ENCODE measurements at places on chromosomes 2 and 18.

DNA sequence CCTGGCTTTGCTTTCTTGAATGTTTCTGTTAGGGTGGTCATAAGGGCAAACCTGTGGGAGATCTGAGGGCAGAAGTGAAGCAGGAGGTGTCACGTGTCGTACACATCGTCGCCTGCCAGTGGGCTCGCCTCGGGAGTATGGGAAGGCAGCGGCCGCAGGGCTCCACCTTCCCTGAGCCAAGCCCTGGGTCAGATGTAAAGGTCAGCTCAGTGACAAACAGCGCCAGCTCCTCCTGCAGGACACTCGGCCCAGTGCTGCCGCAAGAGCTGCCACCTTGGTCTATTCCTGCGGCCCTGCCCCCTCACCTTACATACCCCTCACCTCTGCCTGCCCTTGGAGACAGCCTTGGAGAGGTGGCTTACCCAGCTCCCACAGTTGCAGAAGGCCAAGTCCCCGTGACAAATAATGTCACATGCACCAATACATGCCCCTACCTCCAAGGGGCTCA is 64.2 kb downstream of the PSMG2 start:
- DNase-seq: no peak

DNA sequence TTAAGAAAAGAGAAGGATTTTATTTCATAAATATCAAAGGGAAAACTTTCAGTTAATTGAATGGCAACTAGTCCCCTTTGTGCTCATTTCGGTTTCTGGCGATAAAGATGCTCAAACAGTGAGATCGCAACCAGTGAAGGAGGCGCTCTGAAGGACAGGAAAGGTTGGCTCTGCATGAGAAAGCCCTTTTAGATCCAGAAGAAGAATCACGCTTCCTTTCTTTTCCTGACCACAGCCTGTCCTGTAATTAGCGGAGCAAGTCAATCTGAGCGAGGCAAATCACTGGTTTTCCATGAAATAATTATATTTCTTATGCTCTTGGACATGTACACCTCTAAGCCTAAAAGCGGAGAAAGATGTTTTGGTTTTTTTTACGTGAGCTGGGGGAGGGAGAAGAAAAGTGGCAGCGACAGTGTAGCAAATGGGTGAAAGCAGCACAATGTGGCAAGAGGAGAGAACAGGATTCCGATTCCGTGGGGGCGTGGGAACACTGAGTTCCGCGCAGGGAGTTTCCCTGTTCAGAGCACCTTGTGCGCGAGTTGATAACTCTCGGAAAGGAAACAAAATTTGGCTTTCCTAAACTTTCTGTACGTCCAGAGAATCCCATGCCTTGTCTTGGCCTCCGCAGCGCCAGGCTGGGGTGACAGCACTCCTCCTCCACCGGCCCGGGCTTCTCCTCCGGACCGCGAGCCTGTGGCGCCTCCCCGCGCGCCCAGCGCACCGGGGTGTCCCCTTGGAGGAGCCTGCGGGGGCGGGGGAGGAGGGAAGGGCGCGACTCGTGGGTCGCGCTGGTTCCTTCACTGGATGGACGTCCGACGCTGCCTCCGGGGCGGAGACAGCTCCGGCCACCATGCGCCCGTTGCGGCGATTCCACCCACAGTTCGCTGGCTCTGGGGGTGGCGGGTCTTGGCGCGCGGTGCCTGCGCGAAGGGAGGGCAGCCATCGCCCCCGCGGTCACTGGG is 620 bp upstream of the SLC9A2 start:
- DNase-seq: no peak

DNA sequence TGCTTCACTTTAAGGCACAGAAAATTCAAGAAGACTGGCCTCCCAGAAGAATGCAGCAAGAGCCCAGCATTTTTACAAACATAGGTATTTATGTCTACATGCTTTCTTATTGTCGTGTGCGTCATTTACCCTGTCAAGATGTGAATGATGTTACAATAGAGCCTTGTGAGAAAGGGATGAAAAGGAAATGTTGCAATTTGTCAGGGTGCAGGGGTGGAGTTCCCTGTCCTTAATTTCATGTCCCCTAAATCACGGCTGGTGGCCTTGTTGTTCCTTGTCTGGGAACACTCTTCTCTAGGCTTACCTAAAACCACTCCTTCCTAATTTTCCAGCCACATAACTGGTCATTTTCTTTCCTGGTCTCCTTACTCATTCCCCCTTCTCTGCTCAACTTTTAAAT is 194.2 kb downstream of the TXNL1 start:
- DNase-seq: no peak

DNA sequence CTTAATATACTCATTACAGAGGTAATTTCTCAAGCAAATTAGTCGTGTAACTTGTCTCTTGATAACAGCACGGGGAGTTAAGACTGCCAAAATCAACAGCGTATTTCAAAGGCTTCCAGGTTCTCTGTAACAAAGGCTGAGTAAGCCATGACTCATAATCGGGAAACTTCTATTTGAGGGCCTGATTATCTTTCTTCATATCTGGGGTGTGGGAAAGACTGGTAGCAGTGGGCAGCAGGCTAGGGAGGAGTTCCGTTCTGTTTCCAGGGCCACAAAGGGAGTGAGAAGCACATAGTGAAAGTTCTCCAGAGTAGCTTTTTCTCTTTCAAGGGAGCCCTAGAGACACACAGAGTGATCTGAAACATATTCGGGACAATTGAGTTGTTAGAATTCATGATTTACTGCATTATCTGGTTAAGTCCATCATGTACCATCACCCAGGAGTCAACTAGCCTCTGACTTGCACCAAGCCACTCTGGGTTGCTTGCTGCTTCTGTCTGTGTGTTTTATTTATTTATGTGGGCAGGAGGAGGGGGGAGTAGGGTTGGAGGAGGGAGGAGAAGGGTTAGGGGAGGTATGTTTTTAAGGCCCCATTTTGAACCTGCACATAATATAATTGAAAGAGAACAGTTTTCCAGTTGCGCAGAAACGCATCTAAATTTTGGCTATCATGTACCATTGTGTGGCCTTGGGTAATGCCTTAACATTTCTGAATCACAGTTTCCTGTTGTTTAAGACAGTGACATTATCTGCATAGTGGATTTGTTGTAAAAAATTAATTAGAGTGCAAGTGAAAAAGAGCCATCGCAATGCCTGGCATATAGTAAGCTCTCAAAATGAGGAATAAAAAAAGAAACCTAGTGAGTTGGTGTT is 80.5 kb upstream of the ITPRID2 start:
- peak; percentile 14 for DNase-seq

DNA sequence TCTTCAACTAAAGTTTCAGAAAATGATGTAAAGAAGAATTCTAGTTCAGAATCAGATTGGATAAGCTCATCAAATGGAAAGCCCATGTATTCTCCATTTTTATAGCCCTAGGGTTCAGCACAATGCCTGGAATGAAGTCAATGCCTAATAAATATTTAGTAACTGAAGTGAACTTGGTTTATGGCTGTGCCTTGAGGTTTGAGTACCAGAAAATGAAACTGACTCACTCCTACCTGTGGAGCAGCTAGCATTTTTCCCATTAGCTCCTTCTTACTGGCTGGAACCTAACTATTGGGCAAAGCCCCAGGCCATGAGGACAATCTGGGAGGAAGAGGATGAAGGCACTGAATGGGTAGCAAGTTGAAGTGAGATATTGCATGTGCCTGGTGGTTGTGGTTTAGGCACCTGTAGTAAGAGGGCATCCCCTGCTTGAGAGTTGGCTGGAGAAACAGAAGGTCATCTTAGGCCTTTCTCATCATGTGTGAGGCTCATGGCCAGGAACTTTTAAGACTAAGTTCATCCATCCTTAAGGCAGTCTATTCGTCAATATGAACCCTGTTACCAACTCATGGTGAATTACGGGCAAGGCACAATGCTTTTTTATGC is 85.0 kb upstream of the LYPD1 start:
- no peak for DNase-seq

All from CD4-positive, alpha-beta T cell treated with Interferon gamma for 1 hour (primary cell).